ENCODE measurements at places on chromosomes 7 and 10.

DNA sequence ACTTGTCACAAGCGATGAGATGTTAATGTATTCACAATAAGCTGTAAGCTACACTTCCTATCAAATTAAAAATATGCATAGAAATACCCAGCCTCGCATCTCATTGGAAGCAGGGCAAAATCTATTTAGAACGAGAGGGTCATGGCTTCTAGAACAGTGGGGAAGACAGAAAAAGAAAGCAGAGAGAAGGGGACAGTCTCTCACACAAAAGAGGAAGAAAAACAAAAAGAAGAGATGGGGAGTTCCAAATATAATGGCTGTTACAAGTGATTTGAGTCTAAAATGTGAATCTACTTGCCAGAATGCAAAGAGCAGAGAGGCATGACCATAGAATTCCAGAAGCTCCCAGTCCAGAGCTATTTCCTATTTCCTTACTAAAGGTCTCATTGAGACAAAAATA is 13.8 kb downstream of the LRRN3 start:
- DNase-seq, result no peak

DNA sequence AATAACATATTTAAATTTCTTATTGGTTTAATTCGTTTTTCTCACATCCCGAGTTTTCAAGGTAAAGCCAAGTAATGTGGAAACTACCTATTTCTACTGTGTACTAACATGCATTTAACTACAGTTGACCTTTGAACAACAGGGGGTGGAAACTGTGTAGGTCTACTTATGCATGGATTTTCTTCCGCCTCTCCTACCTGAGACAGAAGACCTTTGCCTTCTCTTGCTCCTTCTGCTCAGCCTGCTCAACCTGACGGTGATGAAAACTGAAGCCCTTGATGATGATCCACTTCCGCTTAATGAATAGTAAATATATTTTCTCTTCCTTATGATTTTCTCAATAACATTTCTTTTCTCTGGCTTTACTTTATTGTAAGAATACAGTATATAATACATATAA is 18.5 kb downstream of the MEOX2 start:
- no peak for DNase-seq

- DNase-seq, result no peak
Measured at GRCh38 chr10:23692736-23693135, 253.9 kb downstream of the OTUD1 start.

- no peak for DNase-seq
Measured at GRCh38 chr10:114157912-114158311, 16.1 kb downstream of the CCDC186 start.

DNA sequence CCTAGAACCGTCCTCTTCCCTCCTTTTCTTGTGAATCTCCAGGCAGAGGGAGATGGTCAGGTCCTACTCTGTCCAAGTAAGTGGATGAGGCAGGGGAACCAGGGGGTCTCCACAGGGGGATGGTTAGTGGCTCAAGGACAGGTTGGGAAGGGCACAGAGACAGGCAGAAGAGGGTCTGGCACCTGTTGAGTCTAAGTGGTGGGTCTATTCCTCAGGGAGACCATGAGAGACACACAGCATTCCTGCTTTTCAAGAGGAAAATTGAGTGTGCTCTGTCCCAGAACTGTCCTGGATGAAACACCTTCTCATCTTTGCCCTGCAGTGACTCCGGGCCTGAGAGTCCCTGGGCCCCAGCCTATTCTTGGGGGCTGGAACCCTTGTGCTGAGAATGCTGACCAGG is 184.8 kb upstream of the GALNT17 start:
- DNase-seq, result no peak

GRCh38 chr7:106346678-106347217 is 62.0 kb upstream of the NAMPT start:
- no peak for DNase-seq

DNA sequence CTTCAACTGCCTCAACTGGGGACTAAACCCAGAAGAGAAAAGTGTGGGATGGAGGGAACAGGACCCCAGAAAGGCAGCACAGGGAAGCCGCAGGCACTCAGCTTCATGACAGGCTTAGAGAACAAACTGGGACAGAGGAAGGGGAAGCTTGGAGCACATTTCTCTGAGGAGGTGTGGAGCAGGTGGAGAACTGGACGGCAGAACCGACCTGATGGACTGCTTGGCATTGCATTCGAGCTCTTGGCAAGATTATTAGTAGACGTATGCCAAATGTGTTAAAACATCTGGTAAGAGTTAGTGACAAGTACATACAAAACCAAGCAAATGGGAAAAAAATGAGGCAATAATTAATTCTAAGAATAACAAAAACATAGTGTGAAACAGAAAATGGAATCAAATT is 335.7 kb downstream of the SFMBT2 start:
- DNase-seq, result no peak
